ENCODE measurements at places on chromosomes 5 and 9. TPM values are rescaled to one million over a fixed set of nuclear protein-coding genes. Genes with fewer than 3 reads are reported as not detected.

Gene SUSD3
- not detected for total RNA-seq

Gene CDKN2B-AS1
- total RNA-seq = 2.3 TPM

Gene C9
- total RNA-seq = not detected

Gene ANKRD34B
- total RNA-seq = not detected

Gene SLC46A2
- total RNA-seq = not detected

Gene SPINK4
- not detected for total RNA-seq

Gene FOXI1
- not detected for total RNA-seq

Gene ABO
- not detected for total RNA-seq

Gene PCDHA9
- under 0.01 TPM for total RNA-seq

Gene C5orf52
- not detected for total RNA-seq

Gene FBXL17
- total RNA-seq = 3.2 TPM
